ENCODE measurements at places on chromosomes 6 and 20.

GRCh38 chr6:43570876-43571441 is 4.9 kb downstream of the XPO5 start:
- no peak for DNase-seq

DNA sequence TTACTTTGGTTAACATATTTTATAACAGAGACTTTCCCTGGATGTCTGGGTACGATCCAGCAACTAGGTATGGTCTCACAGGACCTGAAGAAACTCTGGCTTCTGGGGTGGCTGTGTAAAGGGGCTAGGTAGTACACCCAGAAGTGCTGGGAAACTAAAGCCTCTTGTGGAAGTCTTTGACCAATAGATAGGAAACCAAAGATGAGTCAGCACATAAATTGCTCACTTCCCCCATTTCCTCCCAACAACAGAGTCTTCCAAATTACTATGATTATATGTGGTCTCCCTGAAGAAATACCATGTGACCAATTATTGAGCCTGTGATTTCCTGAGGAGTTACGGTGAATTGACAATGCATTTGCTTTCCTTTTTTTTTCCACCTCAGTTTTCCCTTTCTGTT is 26.8 kb upstream of the TBX18 start:
- DNase-seq, result no peak

GRCh38 chr6:46926481-46926880 is 4.7 kb upstream of the ADGRF5 start:
- DNase-seq, result no peak

DNA sequence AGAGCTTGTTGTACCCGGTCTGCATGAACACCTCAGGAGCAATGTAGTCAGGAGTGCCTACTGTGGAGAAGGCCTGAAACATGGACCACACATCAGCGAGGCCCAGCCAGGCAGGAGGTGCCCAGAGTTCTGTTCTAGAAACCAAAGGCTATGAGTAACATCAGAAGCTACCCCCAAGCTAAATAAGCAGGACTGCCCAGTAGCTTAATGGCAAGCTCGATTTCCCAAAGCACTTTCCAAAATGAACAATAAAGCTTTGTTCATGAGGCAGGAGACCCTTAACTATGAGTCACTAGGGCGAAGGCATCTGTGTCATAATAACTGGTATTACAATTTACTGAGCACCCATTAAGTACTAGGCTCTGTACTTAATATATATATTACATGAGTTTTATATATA is 47.4 kb downstream of the STK38 start:
- no peak for DNase-seq

DNA sequence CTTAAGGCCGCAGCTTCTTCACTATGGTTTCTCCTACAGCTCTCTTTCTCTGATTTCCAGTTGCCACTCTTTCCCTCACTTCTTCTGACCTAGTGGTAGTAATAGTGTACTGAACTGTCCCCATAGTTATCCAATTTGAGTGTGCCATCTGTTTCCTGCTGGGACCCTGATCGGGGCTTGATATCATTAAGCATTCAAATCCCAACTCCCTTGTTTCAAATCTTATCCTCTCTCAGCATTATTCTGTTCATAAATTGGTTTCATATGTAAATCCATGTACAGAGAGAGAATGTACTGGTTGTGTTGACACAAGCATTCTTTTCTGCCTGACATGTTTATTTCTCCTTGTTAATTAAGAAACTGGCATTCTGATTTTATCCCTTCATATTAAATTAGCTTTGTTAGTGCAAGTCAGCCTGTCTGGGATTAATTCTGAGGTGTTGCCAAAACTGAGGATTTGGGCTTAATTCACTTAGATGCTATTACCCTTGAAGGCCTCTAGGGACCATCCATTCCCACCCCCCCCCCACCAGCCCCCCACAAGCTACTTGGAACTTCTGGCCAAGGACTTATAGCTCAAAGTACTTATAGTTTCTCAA is 84.6 kb upstream of the PROKR2 start:
- no peak for DNase-seq

- DNase-seq, result no peak
These were observed 70.0 kb upstream of the AHI1 start for GRCh38 chr6:135567375-135568083.

- DNase-seq, result no peak
These were observed 237.0 kb downstream of the NKAIN2 start for GRCh38 chr6:124040655-124041054.

- DNase-seq, result no peak
These were observed 67.8 kb upstream of the RALGAPA2 start for GRCh38 chr20:20780127-20780824.

DNA sequence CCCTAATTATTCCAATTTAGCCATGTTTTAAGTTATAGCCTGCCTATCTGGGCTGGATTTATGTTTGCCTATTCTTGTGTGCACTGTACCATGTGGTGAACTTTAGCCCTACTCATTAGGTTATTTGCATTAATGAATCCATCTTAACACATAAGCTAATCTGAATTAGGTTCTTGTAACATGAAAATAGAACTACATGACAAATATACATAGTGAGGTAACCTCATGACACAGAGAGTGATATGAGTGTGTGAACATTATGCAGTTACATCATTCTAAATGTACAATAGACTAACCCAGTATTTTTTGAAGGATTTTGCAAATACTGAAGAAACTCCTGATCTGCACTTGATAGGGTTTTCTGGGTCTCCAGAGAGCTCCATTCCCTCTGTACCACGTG is 733.7 kb upstream of the CITED2 start:
- no peak for DNase-seq

- no peak for DNase-seq
These were observed 199.0 kb downstream of the ARHGAP18 start for GRCh38 chr6:129510950-129511349.

DNA sequence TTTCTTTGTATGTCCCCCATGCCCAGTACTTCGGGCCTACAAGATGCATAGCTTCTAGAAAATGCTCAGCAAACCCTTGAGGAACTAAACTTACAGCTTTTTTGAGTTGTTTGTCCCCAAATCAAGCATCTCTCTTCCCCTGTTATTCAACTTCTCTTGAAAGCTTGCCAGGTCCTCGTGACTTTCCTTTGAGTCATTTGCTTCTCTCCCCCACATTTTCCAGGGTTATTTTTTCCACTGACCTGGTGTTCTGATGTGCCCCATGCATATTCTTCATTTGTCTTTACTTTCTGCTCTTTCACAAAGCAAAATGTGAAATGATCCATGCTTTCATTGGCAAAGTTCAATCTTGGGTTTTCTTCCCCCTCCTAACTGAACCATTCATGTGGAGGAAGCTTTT is 204.8 kb downstream of the TFAP2A start:
- no peak for DNase-seq

DNA sequence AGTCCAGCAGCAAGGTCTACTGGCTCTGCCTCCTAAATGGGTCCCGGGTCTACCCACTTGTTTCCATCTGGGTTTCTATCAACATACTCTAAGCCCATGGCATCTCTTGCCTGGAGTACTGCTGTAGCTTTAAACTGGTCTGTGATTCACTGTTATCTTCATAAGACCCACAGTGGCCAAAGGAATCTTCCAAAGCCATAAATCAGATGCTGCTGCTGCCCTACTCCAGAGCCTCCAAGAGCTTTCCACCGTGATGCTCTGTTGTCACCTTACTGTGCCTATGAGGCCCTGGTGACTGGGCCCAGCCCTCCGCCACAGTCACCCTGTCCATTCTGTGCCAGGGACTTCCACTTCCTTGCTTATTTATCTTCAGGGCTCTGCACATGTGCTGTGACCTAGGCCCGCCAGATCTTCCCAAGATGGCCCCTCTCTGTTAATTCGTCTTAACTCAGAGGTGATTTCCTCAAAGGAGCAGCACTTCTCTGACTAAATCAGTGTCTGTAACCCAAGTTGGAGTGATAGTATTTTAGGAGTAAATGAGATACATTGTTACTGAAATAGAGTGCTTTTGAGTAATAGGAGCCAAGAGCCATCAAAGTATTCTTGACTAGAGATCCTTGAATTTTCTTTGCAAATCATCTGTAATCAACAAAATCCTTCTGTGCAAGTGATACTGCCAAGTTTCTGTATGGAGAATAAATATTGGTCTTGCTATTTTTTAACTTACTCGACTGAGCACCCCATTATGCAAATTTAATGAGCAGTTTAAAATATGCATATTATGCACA is 102.5 kb downstream of the PPP1R14C start:
- DNase-seq, result no peak

GRCh38 chr6:46221222-46221793 is 50.5 kb upstream of the ENPP5 start:
- DNase-seq, result peak; percentile 43

- no peak for DNase-seq
These were observed 80.9 kb downstream of the EPB41L2 start for GRCh38 chr6:130982135-130982534.

DNA sequence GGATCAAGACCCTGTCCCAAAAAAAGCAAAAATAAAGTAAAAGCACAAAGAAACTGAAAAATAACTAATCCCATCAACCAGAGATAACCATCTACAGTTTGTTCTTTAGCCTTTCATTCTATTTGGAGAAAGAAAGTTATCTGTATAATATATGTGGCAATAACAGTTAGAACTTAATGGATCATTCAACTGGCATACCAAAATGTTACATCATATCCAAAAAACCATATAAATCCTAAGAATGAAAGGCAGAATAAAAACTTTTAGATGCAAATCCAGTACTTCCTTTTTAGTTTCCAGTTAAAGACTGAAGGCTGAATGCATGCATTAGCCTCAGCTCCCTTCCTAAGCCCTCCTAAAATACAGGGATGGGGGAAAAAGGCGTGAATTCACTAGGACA is 25.2 kb downstream of the ILRUN start:
- DNase-seq, result no peak

- peak; percentile 96 for DNase-seq
These were observed at the start of gene FOXP4 for GRCh38 chr6:41545703-41546474. FOXP4 (plus strand) TSS chr6:41546381; CDS start chr6:41565761, 19,380 bp downstream.

- DNase-seq, result no peak
These were observed 214.5 kb upstream of the ARID1B start for GRCh38 chr6:156562636-156563035.

GRCh38 chr20:45832619-45833018 is 980 bp upstream of the SNX21 start:
- DNase-seq, result no peak

- DNase-seq, result no peak
These were observed 3.4 kb downstream of the BNIP5 start for GRCh38 chr6:36333171-36333895.

DNA sequence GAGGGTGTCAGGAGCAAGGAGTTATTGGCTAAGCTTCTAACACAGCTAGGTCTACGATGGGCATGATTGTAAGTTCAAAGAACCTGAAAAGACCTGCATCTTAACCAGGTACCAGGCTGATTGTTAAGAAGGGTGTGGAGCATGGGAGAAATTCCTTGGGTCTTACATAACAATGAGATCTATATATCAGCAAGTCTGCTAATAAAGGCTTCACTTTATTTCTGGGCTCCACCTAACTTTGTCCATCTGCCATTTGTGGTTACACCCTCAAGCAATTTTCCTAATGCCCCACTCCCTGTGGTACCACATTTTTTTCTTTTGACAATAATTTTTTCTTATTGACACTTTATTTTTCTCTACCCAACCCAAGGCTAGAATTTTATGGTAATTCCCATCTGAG is 223.5 kb upstream of the JAG1 start:
- DNase-seq, result no peak

DNA sequence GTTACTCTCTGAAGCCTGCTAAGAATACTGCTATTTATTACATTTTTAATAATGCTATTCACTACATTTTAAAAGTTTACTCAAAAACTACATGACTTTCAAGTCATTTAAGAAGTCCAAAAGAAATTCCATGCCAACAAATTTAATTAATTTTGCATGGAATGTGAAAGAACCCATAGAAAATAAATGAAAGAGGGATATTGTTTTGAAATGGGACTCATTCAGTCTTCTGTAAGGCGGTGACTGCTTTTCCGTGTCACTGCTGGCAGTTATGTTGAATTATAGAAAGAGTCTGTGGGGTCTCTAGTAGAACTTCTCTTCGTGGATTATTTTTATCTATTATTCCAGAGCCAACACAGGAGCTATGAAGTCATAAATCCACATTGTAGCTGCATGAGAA is 211.2 kb downstream of the LAMA2 start:
- no peak for DNase-seq

DNA sequence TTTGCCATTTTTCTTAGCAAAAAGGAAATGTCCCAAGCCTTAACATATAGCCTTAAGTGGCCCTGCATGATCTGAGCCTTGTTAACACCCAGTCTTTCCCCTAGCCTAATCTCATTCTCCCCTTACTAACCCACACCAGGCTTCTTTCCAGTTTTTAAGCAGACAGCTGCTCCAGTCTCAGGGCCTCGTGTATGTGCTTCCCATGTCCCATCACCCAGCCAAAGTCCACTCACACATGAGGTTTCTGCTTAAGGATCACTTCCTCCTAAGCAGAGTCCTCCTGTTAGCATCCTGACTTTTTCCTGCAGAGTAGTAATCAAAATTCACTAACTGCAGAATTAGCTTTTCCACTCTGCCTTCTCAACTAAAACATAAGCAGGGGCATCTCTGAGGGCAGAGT is 96.1 kb downstream of the SMLR1 start:
- no peak for DNase-seq

GRCh38 chr6:74137911-74138310 is 441.9 kb downstream of the CD109 start:
- no peak for DNase-seq

DNA sequence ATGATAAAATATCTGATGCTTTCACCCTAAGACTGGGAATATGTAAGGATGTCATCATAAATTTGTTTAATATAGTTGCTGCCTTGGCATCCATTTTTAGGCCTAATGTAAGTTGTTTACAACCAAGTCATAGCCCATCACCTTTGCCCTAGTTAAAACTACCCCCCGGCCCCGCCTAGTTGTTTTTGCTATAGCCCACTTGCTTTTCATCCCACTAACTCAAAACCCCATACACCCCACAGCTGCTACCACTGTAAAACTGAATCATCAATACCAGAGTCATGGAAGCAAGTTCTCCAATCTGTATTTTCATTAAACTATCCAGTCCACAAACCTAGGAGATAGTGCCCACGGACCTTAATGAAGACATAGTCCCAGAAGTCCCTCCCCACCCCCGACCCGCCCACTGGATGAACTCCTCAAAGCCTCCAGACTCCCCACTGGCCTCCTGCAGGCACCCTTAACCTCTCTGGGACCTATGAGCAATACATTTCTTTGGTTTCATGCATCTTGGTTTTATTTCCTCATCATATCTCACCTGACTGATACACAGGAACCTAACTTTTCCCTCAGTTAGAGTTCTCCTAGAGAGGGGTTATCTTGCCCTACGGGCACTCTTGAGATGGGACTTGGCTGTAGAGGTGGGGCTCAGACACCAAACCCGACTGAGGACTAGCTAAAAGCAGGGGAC is 12.5 kb upstream of the ZDHHC14 start:
- DNase-seq, result no peak

GRCh38 chr6:90676516-90677300 is 89.8 kb upstream of the MAP3K7 start:
- DNase-seq, result no peak
